Fibroblast of gingiva (primary cell): ENCODE measurements at places on chromosomes 1 and 21.
A peak's percentile ranks its signal among the peaks of the same experiment; 100 is the strongest.

DNA sequence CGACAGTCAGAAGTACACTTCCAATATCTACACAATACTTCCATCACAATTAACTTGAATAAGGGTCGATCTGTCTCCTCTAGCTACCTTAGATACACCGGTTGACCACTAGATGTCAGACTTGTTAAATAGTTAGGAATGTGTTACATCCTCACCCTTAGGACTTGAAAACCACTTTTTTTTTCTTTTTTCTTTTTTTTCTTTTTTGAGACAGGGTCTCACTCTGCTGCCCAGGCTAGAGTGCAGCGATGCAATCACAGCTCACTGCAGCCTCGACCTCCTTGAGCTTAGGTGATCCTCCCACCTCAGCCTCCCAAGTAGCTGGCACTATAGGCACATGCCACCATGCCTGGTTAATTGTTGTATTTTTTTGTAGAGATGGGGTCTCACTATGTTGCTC, 120.4 kb upstream of the GREM2 start:
- DNase-seq = peak; percentile 65

- peak; percentile 81 for DNase-seq
Measured at GRCh38 chr1:58592522-58593134, 15.6 kb upstream of the TACSTD2 start.

GRCh38 chr1:51952638-51953037, 37.9 kb downstream of the RAB3B start:
- DNase-seq = no peak

DNA sequence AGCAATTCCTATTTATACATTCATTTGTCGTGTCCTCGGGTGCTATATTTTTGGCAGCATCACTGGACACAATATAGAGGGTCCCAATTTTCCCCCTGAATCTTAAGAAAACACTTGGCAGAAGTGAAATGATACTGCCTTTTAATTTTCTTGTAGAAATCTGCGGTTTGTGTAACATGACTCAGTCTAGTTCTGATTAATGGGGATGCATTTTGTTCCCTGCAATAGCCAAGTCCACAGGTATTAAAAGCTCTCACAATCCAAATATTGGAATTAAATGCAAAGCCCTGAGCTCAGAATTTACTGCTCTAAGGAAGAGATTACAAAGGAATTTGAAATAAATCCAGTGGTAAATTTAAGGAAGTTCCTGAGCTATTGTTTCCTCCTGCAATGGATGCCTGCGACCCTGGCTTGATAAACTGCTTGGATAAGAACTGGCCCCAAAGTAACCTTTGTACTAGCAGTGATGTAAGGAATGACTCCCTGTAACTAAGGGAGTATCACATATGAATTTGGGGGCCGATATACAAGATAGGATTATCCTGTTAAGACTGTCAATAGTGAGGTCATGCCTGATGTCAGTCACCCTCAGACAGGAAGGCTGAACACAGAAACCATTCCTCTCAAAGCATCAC, 349.7 kb upstream of the C1orf87 start:
- DNase-seq = no peak

GRCh38 chr1:30657131-30658013, 66.0 kb downstream of the MATN1 start:
- DNase-seq = no peak

DNA sequence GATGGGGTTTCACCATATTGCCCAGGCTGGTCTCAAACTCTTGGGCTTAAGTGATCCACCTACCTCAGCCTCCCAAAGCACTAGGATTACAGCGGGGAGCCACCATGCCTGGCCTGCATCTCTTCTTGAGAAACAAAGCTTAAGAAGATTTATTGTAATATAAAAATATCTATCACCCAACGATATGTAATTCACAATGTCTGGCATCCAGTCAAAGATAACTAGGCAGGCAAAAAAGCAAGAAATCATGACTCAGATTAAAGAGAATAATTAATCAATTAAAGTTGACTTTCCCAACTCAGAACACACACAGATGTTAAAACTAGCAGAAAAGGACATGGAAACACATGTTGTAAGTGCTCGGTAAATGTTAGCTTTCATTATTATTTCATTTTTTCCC, 26.5 kb upstream of the POU2F1 start:
- no peak for DNase-seq

GRCh38 chr1:5566924-5567323, 425.3 kb downstream of the NPHP4 start:
- no peak for DNase-seq

GRCh38 chr1:93317207-93317606, 28.5 kb upstream of the DR1 start:
- DNase-seq = no peak

DNA sequence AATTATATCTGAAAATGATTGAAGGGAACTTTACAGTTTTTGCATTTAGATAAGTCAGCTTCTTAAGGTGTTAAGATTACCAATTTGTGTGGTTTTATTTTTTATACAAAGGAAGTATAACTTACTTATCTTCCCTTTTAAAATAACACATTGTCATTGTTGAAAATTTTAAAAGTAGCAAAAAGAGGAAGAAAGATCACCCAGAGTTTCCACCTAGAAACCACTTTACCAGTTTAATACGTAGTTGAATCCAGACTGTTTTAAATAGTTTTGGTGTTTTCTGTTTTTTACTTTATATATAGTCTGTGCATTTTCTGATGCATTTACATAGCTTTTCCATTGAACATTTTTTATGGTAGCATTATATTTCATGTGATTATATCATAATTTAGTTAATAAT, 6.1 kb downstream of the CCDC18 start:
- no peak for DNase-seq

DNA sequence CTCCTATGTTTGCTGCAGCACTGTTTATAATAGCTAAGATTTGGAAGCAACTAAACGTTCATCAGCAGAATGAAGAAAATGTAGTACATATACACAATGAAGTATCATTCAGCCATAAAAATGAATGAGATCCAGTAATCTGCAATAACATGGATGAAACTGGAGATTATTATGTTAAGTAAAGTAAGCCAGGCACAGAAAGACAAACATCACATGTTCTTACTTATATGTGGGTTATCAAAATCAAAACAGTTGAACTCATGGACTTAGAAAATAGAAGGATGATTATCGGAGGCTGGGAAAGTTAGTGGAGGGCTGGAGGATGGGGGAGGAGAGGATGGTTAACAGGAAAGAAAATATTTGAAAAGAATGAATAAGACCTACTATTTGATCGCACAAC, 1017.6 kb downstream of the KCNT2 start:
- DNase-seq = no peak

DNA sequence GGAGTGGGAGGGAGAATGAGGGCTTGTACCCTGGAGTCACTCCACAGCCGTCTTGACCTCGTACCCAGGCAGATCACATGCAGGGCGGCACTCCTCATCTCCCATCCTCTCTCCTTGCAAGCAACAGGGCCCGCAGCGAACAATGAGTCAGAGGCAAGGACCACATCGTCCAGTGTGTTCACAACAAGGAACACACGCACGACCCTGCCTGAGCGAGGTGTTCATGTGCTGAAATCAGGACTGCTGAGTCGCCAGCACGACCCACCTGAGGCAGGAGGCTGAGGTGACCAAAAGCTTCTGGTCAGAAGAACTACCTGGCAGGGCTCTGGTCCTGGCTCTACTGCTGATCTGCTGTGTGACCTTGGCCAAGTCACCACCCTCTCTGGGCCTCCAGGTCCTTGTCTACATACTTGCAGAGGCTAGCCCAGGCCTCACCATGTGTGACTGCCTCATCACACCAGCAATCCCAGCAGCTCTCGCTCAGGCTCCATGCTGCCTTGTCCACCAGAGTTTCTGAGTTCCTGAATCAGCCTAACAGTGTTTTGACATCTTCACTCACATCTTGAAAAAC, 78.0 kb downstream of the SSBP3 start:
- no peak for DNase-seq

- DNase-seq = no peak
Measured at GRCh38 chr1:204817341-204817740, 53.3 kb upstream of the NFASC start.

DNA sequence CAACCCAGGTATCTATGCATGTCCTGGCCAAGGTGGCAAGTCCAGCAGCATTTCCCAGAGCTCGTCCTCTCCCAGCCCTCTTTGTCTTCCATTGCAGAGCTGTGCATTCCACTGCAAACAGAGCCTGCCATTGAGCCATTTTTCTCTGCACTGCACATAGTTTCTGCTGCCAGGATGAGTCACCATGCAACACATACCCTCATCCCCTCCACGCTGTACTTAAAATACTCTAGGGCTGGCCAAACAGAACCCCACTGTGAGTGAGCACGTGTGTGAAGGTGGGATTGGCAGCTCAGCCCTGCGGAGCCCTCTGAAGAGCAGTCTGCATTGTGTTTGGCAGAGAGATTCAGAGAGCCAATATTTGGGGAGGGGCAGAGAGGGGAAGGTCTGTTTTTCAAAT, 3.9 kb upstream of the ATP1B1 start:
- DNase-seq = peak; percentile 57

- DNase-seq = no peak
Measured at GRCh38 chr1:243433737-243434370, 178.0 kb downstream of the SDCCAG8 start.

- no peak for DNase-seq
Measured at GRCh38 chr1:67894981-67895735, 61.9 kb upstream of the GNG12 start.

GRCh38 chr1:165235155-165235776, 121.2 kb downstream of the LMX1A start:
- DNase-seq = no peak

DNA sequence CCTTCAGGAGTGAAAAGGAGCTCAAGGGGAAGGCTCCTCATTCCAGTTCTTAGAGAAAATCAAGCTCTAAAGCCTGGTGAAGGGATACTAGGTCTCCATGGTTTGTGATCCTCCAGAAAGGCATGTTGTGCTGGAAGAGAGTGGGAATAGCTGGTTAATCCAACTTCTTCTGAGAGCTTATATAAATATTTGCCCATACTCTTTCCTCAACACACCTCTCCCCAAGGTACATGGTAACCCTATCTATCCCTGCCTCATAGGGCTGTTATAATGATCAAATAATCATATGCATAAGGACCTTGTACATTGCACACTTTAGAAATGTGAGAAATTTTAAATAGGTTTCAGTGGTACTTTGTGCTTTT, 14.6 kb downstream of the XKR8 start:
- DNase-seq = no peak

GRCh38 chr1:241022366-241022765, 334.6 kb downstream of the RGS7 start:
- DNase-seq = no peak

GRCh38 chr1:19772053-19772452, 27.7 kb downstream of the TMCO4 start:
- no peak for DNase-seq

DNA sequence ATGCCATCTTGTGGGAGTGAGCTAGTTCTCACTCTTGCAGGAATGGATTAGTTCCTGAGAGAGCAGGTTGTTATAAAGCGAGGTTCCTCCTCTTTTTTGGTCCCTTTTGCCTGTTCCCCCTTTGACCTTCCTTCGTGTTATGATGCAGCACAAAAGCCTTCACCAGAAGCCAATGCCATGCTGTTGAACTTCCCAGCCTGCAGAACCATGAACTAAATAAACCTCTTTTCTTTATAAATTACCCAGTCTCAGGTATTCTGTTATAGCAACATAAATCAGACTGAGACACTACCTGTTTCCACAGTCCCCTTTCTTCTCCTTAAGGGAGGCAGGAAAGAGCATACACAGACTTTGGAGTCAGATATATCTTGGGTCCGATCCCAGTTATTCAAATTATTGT, 25.6 kb downstream of the DISP3 start:
- DNase-seq = no peak

DNA sequence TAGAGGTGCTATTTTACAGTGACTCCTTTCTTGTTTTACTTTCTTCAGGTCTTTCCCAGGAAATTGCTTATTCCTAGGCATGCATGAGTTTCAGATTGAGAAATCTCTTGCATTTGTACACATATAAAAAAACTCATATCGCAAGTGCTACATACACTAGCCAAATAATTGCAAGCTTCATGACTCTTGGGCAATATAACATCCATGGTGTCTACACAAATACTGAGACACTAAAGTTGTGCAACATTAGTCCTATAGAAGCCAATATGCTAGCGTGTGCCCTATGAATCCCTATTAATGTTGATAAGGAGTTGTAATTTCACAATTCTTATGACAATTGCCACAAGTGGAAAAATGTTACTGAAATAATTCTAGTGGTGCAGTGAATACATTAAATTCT, 591.0 kb downstream of the ADGRL2 start:
- DNase-seq = peak; percentile 87

- peak; percentile 28 for DNase-seq
Measured at GRCh38 chr1:45393718-45394302, 53.6 kb upstream of the MUTYH start.

GRCh38 chr1:228976316-228976715, 241.0 kb downstream of the RHOU start:
- DNase-seq = no peak

- no peak for DNase-seq
Measured at GRCh38 chr1:184219414-184219813, 167.4 kb upstream of the C1orf21 start.

- no peak for DNase-seq
Measured at GRCh38 chr1:228029281-228029680, 22.5 kb downstream of the WNT3A start.

- DNase-seq = no peak
Measured at GRCh38 chr21:18467715-18468114, 64.1 kb upstream of the TMPRSS15 start.

DNA sequence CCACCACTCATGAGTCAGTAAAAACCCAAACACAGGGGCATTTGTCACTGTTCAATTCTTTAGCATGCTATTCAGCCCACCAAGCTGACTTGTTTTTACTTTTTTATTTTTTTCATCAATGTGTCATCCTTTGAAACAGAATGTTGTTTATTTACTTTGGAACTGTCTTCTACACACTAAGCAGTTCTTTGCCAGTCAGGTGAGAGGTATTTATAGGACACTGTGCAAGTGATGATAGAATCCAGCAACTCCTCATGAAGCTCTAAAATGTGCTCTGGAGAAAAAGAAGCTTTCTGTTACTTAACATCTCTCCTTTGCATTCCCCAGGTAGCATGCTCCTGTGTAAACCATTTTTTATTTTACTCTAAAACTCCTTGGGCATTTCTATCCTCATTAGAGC, 582.0 kb upstream of the TMPRSS15 start:
- DNase-seq = no peak

DNA sequence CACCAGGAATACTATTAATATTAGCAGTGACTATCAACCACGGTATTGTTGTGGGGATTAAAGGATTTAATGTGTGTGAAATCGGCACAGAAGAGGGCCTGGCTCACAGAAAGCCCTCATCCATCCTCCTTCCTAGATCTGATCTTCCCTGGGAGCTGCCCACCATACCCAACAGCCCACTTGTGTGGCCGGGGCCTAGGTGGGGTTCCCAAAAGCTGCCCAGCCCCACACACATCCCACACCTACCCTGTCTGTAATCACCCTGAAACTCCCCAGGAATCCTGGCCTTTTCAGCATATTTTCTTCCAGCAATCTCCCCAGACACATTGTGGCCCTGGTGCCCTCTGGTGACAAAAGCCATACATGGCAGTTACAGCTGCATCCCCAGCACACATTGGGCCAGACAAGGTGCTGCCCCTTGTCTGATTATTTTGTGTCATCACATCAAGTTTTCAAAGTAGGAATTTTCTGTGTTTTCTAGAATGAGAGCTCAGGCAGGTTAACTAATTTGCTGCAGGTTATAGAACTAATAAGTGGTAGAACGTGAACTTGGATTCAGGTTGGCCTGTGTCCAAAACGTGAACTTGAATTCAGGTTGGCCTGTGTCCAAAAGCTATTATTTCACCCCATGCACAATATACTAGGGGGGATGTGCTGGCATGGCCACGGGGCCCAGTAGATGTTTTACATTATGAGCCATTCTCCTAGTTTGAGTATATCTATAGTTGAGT, 5.3 kb upstream of the SLC6A9 start:
- DNase-seq = peak; percentile 60

- DNase-seq = no peak
Measured at GRCh38 chr1:2198571-2198970, 4.0 kb upstream of the FAAP20 start.
